NCI-H526 treated with DMSO at 0.1 percent for 48 hours (cell line): ENCODE measurements at places on chromosomes 16 and 17.

DNA sequence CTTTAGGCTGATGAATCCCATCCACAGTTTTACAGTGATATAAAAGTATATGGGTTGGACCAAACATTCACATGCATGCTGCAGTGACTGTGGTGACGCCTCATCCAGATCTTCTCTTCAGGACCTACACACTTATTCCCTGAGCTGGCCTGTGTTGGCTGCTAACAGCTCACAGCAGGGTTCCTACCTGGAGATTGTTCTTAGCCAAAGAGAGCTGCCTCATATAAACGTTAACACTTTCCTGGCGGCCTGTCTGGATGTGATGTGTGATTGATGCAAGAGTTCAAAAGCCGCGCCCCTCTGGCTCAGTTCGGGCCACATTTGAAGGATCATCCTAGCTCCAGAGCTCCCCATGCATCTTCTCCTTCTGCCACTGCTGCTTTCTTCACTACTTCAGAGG, 93.0 kb upstream of the NETO2 start:
- DNase-seq, result no peak

GRCh38 chr16:1642148-1642547, 30.0 kb downstream of the CRAMP1 start:
- DNase-seq, result no peak

- no peak for DNase-seq
Measured at GRCh38 chr17:40525294-40525693, 23.9 kb upstream of the TNS4 start.

- no peak for DNase-seq
Measured at GRCh38 chr17:35404360-35404759, 27.9 kb downstream of the SLFN12 start.

DNA sequence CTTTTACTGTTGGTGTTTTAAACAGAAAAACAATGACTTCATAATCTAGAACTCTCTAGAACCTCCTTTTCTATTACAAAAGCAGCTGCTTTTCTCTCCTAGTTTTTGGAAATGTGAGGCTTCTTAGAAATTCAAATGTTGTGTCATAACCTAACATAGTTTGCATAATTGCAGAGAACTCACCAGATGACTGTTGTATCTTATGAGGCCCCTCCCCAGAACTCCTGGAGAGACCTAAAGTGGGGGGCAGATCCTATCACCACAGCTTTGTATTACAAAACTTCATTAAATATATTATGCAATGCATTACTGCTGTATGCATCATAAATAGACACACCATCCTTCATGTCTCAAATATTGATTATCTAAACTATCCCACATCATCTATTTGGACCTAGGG, 538.7 kb upstream of the HSBP1 start:
- peak; percentile 62 for DNase-seq

DNA sequence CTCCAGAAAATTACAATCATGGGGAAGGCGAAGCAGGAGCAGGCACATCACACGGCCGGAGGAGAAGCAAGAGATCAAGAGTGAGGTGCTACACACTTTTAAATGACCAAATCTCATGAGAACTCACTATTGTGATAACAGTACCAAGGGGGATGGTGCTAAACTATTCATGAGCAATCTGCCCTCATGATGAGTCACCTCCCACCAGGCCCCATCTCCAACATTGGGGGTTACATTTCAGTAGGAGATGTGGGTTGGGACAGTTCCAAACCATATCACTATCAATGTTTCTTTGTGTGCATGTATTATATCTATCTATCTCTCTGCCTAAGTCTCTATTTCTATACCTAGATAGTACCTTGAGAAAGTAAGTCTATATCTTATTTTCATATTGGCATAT, 724.8 kb downstream of the CDH11 start:
- no peak for DNase-seq

- no peak for DNase-seq
Measured at GRCh38 chr16:12775656-12776236, 27.9 kb downstream of the CPPED1 start.

- DNase-seq, result no peak
Measured at GRCh38 chr17:64534187-64534586, 27.4 kb downstream of the CEP95 start.

- no peak for DNase-seq
Measured at GRCh38 chr16:61045931-61046330, 990.3 kb downstream of the CDH8 start.

DNA sequence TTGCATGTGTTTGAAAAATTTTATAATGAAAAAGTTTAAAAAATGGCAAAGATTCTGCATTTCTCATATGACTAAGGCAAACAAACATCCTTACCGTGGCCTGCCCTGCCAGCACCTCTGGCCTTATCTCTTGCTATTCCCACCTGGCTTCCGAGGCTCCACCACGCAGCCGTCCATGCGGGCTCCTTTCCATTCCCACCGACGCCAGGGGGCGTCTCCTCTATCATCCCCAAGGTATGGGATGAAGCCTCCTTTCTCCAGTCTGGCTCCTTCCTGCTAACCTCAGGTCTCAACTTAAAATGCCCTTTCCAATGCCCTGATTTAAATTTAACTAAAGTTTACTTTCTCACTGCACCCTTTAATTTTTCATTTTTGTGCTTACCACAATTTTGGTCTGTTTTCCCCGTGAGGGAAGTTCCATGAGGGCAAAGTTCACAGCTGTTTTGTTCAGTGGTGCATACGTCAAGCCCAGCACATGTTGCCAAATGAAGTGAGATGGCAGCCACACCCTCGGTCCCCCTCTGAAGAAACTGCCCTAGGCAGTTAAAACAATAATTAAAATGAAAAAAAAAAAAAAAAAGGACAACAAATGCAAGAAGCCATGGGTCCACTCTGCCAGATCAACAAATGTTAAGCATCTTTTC, 13.3 kb upstream of the SDK2 start:
- DNase-seq, result peak; percentile 60

DNA sequence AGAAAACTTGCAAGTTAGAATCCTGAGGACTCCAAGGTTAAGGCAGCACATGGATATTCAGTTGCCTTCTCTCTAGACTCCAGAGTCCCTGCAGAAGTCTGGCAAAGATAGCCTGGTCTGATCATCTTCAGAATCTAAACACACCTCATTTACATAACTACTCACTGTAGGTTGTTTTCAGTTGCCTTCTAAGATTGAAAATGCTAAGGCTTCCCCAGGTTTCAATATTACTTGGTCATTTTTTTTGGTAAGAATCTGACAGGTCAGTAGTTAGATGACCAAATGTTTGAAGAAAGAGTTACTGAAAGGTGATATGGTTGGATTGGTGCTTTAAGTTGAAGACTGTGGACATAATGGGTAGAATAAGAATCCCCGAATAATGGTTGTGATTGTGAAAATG, 205.4 kb upstream of the KCNJ16 start:
- no peak for DNase-seq

GRCh38 chr16:67658849-67659674, 998 bp downstream of the ACD start:
- no peak for DNase-seq

DNA sequence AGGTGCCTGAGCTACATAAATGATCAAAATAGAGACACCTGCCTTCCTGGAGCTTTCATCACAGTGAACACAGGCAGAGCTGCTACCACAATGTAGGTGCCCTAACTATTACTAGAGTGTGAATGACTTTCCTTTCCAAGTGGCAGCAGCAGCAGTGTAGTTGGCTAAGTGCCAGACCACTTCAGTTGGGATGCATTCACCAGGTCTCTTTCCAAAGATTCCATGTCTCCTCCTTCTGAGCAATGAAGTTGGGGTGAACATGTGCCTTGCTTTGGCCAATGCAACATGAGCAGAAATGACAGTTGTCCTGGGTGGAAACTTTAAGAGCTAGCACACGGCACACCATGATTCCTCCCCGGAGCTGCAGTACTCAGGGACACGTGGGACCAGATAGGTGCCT, 23.3 kb upstream of the CACNG4 start:
- DNase-seq, result no peak

- no peak for DNase-seq
Measured at GRCh38 chr16:31386157-31386984, 6.8 kb upstream of the ITGAD start.

GRCh38 chr16:5175266-5175665, 77.7 kb upstream of the EEF2KMT start:
- no peak for DNase-seq

DNA sequence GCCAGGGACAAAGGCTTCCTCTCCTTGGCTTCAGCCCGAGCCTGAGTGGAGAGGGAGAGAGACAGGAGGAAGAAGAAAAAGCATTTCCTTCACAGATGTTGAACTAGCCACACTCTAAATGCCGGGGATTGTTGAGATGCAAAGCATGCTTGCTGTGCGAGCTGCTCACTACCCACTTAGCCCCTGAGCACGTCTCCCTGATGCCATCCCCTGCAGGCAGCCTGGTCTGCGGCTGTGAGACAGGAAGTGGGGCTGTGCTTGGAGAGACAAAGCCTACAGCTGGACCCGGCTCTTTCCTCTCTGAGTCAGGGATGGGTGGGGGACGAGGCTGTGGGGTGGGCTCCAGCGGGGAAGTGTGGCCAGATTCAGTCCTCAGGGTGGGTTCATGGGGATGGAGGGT, 13.7 kb downstream of the WNT9B start:
- DNase-seq, result no peak

DNA sequence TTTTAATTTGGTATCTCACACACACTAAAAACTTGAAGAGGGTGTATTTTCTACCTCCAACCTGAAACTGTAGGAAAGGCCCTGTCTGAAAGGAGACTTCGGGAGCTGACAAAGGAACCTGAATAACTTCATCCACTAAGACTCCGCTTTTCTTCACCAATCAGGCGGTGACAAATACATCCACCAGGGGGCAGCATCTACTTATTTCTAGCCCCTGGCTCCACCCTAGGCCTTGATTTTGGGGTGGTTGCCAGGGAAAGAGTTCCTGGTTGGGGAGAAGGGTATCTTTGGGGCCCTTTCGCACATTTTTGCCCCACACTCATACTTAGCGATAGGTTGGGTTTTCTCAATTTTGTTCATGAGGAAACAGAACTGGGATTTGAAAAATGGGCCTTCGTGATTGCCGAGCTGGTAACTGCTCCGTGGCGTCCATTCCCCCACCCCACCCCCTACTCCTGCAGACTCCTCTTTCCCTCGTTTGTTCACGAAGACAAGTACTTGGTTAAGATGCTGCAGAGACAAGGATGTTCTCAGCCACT, 4.8 kb upstream of the ARL4D start:
- peak; percentile 62 for DNase-seq

DNA sequence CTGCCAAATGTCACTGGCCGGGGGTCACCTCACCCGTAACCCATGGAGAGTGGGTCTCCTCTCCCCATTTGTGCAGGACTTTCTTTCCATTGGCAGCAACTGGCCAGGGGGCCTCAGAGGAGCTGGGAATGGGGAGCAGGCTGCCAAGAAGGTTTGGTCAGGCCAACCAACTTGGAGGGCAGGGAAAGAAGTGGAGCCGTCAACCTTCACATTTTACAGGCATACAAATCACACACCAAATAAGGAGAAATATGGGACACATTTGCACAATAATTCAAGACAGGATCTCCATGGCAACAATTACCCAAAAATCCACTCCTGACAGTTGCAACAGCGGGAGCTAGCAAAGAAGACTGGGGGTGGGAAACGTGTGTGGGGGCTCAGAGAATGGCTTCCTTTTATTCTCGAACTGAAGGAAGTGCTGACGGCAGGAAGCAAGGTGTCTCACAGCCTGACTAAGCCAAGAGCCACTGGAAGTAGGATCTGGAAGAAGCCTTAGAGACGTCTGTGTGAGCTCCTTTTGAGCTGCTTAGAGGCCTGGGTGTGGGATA, 20.9 kb downstream of the RPRML start:
- DNase-seq, result no peak
